ENCODE measurements at places on chromosomes 3 and 15.
A peak's percentile ranks its signal among the peaks of the same experiment; 100 is the strongest.

- peak; percentile 36 for DNase-seq
Measured at GRCh38 chr3:105867712-105868430, 941 bp downstream of the CBLB start.

DNA sequence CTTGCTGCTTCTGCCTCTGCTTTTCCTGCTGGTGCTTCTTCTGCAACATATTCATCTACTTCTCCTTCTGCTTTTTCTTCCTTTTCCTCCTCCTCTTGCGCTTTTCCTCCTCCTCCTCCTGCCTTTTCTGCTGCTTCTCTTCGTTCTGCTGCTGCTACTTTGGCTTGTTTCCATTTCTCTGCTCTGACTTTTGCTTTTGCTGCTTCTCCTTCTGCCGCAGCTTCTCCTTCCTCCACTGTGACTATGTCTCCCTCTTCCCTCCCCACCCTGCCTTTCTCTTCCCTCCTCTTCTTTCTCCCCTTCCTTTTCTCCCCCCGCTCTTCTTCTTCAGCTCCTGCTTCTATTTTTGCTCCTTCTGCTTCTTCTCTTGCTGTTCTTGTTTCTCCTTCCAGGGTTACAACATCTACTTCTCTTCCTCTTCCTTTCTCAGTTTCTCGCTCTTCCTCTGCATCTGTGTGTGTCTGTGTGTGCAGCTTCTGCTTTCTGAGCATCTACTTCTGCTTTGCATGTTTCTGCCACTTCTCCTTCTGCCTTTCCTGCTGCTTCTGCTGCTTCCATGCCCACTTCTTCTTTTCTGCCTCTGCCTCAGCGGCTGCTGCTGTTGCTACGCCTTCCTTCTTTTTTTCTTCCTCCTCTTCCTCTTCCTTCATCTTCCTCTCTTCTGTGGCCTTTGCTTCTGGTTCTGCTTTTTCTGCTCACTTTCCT is 51.4 kb downstream of the FAM43A start:
- DNase-seq, result no peak

DNA sequence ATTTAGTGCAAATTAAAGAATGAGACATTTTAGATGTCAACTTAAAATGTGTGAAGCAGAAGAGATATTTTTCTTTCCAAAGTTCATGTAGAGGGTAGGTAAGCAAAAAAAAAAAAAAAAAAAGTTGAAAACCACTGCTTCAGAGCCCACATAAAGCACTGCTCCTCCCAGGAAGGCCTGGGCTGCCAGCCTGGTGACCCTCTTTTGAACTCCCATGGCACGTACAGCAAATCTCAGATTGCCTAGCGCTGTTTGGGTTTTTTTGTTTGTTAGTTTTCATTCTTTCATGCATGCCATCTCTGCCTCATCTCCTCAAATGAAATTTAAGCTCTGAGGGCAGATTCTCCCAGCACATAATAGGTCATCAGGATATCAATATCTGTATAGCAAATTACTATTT is 120.1 kb downstream of the SRGAP3 start:
- no peak for DNase-seq

DNA sequence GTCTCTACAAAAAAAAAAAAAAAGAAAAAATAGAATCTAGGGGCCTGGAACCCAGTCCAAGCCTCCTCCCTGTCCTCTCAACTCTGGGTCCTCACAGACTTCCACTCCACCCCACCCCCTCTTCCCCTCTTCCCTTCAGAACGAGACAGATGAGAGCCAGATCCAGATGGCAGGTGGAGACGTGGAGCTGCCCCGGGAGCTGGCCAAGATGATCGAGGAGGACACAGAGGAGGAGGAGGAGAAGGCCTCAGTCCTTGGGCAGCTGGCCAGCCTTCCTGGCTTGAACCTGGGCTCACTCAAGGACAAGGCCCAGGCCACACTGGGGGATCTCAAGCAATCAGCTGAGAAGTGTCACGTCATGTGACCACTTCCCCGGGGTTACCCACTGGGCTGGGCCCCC is 3.6 kb downstream of the CPLX3 start:
- no peak for DNase-seq

GRCh38 chr3:143693506-143693905 is 154.8 kb downstream of the SLC9A9 start:
- DNase-seq, result no peak

- DNase-seq, result no peak
Measured at GRCh38 chr3:198021320-198021719, 61.3 kb downstream of the LMLN start.

GRCh38 chr3:128620268-128620691 is 30.3 kb downstream of the RPN1 start:
- no peak for DNase-seq

- no peak for DNase-seq
Measured at GRCh38 chr3:117696851-117697407, 987.4 kb downstream of the TUSC7 start.

DNA sequence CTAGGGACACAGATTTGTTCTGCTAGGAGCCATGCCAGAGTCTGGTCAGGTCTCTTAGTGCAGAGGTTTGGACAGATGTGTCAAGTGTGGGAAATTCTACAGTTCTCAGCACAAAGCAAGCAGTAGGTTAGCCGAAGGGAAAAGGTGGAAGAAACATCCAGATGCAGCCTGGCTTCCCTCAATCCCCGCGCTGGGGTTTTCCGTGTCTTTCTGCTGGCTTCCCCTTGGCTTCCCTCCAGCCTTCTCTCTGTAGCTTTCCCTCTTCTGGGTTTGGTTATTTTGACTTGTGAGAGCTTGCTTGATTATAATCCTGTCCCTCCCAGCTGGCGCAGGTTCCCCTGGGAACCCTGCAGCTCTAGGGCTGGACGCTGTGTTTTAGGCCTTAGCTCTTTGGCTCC is 4.1 kb downstream of the TF start:
- no peak for DNase-seq

- no peak for DNase-seq
Measured at GRCh38 chr3:4198491-4198890, 104.7 kb upstream of the SETMAR start.

DNA sequence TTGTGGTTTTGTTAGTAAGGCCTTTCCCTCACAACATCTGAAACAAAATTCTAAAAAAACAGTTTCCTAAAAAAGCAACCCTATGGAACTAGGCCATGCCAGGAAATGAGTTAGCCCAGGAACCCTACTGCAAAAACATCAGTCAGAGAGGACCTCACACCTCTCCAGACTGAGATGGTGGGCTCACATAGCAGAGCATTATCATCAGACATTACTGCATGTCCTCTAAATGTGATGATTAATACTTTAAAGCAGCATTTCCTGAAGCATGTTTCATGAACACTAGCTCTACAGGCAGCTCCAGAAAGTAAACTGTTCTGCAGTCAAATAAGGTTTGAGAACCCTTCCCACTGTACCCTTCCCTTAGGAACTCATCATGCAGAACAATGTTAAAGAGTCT is 232.3 kb upstream of the MRPL3 start:
- no peak for DNase-seq

- peak; percentile 38 for DNase-seq
Measured at GRCh38 chr3:183252973-183253527, at the start of gene B3GNT5. Gene B3GNT5, plus strand, starts transcription at chr3:183253253. Its CDS starts 16,546 bp downstream, at chr3:183269799.

DNA sequence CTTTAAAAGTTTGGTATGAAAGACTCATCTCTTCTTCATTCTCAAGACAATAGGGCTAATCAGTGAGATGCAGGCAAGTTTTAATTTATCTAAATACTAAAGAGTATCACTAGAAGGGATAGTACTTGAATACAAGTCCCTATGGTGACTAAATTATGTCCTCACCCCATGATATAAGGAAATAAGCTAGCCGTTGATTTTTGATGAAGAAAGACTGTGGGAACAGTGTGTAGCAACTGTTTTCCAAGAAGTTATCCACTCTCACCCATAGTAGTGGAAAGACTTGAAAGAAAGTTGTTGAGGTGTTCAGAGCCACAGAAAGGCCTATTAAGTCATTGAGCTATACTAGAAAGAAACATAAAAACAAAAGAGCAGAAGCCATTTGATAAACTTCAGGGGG is 36.7 kb downstream of the PIK3CA start:
- DNase-seq, result no peak

All from stimulated activated CD4-positive, alpha-beta T cell treated with anti-CD3 and anti-CD28 coated beads, Interleukin-4, amount 100 ng/mL, for 24 hours (primary cell).